SK-N-DZ (cell line): ENCODE measurements at places on chromosomes 6 and 20.

DNA sequence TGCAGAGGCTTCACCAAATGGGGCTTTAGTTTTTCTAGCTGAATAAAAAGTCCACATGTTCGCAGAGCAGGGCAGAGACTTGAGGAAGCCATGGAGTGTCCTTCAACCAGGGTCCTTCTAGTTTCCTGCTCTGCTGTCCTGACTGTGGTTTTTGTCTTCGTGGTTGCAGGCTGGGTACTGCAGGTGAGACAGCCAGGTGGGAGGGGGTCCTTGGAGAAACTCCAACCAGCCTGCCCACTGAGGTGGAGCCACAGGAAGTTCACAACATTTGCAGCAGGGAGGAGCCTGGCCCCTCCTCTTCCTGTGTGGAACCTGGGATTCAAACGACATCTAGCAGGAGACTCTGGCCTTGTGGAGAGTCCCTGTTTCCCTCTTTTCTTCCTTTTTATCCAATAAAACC lies 68.8 kb upstream of the MYLIP start:
- no peak for DNase-seq

DNA sequence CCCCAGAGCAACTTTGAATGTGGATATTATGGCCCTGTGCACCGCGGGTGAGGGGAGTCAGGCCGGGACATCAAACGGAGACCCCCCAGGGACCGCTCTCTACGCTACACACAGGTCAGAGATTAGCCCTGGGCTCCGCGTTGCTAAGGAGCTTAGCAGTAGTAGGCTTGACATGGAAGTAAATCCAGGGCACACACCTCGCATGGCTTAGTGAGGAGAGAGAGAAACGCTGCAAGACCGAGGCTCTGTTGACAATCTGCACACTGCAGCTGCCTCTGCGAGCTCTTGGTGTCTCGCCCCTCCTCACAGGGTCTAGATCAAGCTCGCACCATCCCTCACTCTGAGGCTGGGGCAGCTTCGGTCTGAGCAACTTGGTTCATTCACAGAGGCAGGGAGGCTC lies 116.1 kb upstream of the CDH4 start:
- DNase-seq, result no peak

DNA sequence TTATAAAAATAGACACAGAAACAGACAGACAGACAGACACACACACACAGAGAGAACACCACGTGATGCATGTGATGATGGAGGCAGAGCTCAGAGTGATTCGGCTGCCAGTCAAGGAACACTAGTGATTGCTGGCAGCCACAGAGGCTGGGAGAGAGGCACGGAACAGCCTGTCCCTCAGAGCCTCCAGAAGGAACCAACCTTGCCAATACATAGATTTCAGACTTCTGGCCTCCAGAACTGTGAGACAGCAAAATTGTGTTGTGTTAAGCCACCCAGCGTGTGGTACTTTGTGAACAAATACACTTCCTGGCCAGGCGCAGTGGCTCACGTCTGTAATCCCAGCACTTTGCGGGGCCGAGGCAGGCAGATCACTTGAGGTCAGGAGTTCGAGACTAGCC lies 9.5 kb upstream of the PARD6B start:
- DNase-seq, result no peak

DNA sequence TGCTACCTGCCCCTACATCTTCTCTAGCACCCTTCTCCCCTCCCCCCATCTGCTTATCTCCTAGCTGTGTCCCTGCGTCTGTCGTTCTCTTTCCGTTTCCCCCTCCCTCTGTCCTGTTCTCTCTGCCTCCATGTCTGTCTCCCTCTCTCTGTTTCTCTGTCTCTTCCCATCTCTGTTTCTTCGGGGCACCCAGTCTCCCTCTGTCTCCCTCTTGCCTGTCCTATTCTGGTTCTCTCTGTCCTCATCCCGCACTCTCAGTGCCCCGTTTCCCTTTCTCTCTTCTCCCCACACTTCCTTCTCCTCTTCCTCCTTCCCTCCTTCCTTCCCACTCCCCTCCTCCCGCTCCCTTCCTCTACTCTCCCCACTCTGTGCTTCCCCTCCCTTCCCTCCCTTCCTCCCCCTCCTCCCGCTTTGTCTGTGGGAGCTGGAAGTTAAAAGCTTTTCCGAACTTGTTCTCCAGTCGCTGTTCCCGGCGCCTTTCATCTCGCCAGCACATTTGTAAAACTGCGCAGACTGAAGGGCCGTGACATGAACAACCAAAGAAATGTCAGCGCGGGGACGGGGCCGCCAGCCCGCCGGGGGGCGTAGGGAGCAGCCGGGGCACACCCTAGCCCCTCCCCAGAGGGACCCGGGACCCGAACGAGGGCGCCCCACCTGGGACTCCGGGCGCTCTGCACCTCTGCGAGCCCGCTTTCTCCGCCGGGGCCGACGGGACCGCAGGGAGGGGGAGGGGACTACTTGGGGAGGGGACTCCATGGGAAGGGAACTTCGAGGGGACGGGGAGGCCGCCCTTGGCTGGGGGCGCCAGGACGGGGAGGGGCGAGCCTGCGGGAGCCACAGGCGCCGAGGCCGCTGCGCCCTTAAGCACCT lies 4.0 kb upstream of the CDH22 start:
- peak; percentile 53 for DNase-seq

DNA sequence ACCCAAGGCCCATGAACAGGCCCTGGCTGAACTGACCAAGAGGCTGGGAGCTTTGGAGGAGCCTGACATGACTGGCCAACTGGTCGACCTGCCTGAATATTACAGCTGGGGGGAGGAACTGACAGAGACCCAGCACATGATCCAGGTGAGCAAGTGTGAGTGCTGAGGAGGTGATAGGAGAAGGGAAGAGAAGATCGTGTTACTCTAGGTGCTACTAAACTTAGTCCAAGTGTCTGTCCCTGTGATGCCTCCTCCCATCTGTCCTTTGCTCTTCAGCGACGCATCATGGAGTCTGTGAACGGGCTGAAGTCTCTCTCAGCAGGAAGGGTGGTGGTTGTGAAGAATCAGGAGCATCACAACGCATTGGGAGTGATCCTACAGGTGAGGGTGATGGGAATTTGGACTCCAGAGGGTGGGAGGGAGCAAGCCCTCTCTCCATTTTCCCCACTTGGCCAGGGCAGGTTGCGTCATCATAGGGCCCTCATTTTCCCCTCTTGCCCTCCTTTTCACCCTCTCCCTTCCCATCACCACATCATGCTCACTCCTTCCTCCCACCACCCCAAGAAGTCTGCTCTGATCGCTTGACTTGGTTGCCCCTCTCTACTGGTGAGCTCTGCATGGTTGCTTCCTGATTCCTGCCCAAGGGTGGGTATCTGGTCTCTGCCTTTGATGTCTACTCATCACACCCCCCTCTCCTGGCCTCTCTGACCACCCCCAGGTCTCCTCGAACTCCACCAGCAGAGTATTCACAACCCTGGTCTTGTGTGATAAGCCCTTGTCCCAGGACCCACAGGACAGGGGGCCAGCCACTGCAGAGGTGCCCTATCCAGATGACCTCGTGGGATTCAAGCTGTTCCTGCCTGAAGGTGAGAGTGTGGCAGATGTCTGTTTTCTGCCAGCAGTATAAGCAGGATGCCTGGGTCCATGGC lies 4.7 kb downstream of the DXO start:
- DNase-seq, result no peak

DNA sequence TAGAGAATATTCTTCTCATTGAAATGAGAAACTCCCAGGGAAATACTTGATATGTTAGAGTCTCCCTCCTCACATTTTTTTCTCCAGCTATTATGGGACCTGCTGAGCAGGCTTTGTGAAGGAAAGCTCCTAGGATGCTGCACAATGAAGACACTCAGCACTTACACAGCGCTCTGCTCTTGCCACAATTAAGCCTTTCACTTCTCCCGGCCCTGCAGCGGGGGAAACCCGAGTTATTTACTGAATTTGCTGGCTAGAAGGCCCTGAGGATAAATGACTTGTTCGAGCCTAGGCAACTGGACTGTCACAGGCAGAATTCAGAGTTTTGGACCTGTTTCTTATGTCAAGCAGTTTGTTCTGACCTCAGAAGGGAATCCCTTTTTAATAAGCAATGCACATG lies 102.0 kb downstream of the MAP3K7 start:
- DNase-seq, result no peak

DNA sequence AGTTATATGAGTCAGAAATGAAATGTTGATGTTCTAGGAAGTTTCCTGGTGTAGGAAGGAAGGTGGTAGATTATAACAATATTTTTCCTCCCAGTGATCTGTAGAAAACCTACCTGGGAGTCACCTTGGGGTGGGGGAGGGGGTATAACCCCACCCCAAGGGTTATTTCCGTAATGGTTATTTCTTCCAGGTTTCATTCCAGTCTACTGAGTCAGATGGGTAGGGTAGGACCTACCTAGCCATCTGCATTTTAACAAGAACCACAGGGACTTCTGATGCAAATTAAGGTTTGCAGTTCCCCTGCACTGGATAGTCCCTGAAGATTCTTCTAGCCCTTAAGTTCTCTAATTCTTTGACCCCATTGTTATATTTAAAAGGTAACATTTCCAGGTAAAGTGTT lies 88.9 kb downstream of the ARMC2 start:
- DNase-seq, result no peak

GRCh38 chr20:20365480-20366161 lies 2.3 kb upstream of the INSM1 start:
- DNase-seq, result no peak

DNA sequence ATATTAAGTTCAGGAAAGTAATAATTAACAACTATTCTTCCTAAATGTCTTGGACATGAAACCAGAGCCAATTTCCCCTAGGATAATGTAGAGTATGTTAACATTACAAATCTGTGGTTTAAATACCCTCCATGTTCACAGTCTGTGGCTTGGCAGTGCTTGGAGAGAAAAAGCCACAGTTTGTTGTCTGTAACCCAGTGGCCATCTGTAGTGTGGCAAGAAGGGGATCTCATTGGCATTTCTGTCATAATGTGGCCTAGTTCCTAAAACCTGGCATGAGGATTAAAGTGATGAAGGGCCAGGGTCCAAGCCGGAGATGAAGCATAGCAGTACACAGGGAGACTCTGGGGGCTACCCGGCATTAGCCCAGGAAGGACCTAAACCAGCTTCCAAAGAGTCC lies 31.2 kb downstream of the SYNE1 start:
- DNase-seq, result no peak

DNA sequence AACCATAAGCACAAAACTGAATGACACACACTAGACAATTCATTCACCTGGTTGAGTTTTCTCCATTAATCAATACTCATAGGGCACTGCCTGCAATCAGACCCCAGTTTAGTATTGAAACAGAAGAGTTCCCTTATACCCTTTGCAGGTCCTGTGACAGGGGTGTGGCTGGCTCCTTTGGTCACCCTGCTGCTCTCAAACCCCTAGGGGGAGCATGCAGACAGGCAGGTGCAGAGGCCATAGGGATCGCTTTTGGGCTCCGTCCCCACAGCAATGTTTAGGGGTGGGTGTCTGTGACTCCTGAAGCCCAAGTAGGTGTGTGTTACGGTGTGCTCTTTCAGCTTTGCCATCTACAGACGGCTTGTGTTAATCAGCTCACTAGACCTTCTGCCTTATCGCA lies 210.4 kb downstream of the CENPW start:
- DNase-seq, result no peak

GRCh38 chr20:36895036-36895435 lies 19.1 kb downstream of the TLDC2 start:
- DNase-seq, result no peak

DNA sequence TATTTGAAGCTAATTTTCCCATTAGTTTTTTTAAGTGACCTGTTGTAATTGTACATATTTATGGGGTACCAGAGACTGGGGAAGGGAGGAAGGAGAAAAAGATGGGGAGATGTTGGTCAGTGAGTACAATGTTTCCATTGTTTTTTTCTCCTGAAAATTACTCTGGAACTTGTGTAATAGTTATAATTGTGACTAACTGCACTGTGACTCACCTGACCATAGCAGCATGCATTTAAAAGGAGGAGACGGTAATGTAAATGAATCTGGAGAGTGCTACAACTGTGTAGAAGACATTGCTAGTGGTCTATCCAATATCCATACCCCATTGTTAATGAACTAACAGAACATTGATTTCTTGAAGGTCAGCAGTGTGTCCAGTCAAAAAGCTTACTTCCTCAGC lies 133.4 kb downstream of the RFPL4B start:
- no peak for DNase-seq

- no peak for DNase-seq
Observed at GRCh38 chr20:34175879-34176278, 63.8 kb upstream of the EIF2S2 start.

DNA sequence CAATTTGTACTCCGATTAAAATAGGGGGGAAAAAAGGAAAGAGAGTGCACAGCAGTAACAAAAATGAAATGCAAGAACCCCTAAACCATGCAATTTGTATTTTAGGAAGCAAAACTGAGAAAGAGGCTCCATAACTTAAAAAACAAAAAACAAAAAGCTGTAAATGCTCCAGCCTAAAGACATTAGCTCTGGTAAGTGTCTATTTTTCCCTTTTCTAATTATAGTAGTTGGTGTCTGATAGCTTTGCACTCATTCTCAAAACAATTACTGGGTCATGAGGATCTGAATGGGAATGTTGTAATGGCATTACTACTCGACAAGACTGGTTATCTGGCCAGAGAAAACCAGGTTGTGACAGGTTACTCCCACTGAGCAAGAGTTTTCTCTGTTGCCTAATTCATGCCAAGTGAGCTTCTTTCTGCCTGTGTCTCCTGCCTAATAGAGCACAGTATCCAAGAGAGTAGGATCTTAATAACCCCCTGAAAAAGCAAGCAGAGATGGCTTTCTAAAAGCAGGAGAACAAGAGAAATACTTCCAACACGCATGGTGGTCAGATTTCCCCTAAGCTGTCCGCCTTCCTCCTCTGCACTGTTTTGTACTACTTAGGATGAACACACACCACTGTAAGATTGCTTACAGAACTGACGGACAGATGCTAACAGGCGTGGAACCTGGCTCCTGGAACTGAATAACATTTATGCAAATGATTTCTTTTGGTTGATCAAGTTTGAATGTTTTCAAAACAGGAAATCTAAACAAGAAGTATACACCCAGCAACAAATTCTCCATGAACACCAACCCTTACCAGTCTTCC lies 86.4 kb downstream of the FKBP5 start:
- DNase-seq, result no peak

- no peak for DNase-seq
Observed at GRCh38 chr6:170106906-170107525, 183.9 kb downstream of the DLL1 start.

GRCh38 chr6:34236131-34236442 lies 586 bp upstream of the HMGA1 start:
- DNase-seq, result no peak

GRCh38 chr20:46545077-46545826 lies 5.2 kb downstream of the OCSTAMP start:
- no peak for DNase-seq

- DNase-seq, result no peak
Observed at GRCh38 chr6:130524552-130524951, 158.7 kb downstream of the TMEM200A start.

GRCh38 chr6:155188707-155189496 lies 74.9 kb upstream of the CLDN20 start:
- DNase-seq, result no peak

- peak; percentile 49 for DNase-seq
Observed at GRCh38 chr6:53598265-53598907, 53.5 kb upstream of the GCLC start.
